ENCODE measurements at places on chromosomes 5 and 9.

DNA sequence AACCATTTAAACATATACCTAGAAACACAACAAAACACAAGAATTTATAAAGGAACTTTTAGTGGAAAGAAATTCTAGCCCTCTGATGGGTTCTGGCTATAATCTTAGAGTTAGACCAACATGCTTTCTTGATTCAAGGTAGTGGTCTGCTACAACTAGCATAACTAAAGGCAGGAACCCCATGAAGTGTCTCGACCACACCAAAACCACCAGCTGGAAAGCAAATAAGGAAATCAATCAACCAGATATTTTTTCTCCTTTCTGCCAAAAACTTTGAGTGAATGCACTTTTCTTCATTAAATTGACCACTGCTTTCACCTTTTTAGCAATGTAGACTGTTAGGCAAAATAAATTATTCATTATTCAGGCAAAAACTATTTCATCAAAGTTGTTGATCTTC is 346.4 kb downstream of the EBF1 start:
- DNase-seq = no peak

- DNase-seq = no peak
Observed at GRCh38 chr9:138040446-138041430, 163.2 kb downstream of the CACNA1B start.

DNA sequence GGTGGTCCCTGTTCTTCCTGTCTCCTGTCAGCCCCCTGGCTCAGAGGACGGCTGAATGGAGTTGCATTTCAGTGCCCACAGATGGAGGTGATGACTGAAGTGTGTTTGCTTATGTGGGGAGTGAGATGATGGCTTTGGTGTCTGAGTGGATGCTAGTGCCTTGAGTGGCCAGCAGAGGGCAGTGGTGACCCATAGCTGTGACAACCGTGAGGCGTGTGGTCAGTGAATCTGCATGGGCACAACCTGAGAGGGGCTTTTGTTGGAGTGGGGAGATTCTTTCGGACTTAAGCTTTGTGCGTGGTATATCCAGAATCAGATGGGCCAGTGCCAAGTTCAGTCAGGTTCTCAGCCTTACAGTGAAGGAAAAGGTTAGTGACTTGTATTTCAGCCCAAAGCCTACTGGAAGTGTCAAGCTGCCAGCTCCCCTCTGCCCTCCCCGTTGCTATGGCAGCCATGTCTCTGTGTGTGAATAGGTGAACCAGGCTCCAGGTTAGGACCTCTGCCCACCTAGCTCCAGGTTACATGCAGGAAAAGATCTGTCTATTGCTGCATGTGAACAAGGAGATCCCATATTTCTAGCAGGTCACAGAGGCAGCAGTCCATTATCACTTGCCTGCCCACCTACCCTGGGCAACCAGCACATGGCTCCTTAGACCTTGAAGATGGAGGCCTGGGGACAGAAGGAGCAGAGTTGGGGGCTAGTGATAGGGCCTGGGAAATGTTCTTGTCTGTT is 14.7 kb upstream of the CXXC5 start:
- DNase-seq = peak; percentile 72

DNA sequence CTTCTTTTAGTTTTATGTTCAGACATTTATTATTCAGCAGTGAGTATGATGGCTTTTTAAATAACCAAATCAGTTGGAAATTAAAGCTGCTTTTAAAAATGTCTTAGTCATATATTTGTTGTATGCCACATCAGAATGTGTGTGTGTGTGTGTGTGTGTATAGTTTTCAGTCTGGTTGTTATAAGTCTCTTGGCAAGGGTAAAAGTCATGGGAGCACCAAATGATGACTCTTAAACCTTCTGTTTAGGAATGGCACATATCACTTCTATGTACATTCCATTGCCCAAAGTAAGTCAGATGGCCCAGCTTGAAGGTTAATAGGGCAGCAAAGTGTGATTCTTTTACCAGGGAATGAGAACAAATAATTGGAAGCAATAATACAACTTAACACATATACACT is 135.9 kb downstream of the RNF180 start:
- no peak for DNase-seq

DNA sequence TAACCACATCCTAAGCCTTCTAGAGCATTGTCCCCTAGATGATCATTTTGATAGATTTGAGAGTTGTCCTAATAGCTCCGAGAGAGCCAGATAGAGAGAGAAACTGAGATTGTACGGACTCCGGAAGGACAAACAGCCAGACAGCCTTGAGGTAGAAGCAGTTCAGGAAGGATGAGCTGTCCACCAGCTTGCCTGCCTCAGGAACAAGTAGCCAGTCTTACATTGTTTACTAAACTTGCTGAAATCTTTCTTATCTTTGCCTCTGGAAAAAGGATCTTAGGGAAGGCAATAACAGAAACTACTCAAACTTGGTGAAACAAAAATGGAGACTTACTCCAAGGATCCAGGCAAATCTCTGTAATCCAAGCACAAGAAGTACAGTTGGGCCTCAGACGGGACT is 39.0 kb upstream of the SAP30L start:
- DNase-seq = no peak

DNA sequence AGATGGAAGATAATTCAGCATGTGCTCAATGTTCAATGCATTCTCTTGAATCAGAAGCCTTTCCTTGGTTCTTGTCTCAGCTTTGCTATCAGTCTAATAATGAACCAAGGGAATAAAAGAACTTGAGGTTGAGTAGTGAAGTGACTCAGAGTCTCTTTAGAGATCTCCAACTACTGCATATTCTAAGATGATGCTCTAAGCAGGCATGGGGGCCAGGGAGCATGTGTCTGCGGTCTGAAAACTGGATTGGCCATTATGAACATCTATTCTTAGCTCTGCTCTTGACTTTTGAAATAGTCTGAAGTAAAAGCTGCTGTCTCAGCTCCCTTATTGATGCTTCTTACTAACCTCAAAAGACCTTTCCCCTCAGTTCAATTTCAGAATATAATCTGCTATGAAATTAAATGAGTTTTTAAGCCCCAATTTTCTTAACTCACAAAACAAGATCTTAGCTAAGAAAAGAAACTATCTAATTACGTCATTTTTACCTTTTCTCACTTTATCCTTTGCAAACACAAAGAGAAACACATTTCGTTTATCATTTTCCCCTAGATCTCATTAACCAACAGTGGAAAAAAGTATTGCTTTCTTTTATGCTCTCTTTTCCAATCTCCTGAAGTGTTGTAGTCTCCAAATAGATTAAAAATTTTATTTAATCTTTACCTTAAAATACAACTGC is 44.8 kb downstream of the PLCXD3 start:
- no peak for DNase-seq

- DNase-seq = no peak
Observed at GRCh38 chr9:114552706-114553105, 34.9 kb upstream of the ATP6V1G1 start.

DNA sequence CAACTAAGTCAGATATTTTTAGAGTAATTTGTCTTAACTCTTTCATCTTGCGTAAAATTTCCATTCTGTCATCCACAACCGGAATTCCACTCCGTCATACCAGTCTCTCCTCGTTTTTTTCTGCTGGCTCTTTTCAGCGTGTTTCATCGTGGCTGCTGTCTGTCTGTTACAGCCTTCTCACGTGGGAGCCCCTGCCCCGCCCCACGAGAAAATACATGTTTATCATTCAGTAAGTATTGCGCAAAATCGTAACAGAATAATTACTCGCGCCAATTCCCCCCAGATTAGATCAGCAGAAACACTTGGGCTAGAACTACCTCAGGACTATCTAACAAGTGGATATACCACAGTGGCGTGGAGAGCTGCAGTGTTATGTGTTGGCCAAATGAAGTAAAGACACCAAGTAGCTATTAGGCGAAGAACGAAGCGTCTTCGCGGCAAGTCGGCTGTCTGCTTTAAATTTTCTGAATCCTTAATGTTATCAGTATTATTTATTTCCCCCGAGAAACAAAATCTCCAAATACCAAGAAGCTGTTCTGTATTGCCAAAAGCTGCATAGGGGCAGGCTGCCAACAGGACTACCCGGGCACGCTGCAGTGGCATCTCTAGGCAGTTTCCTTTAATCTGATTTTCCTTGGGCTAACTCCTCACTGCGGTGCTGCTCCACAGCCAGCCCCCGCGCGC is 566 bp upstream of the FOCAD start:
- DNase-seq = peak; percentile 73

GRCh38 chr5:9498541-9499497 is 47.1 kb downstream of the SEMA5A start:
- peak; percentile 32 for DNase-seq

GRCh38 chr9:133075925-133076630 is 14.3 kb downstream of the CEL start:
- DNase-seq = no peak

DNA sequence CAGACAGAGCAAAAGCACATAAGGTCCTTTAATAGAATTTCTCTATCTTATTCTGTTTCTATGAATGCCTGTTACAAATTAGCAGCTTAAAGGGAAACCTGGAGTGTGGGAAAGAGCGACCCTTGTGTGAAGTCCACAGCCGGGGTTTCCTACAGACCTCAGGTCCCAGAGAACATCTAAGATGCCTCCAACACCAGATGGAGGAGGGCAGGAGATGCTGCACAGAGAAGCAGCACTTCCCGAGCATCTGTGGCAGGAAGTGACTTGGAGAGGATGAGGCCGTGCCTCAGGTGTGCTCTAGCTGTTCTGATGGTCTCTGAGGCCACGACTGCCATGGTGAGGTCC is 26.8 kb downstream of the IRF1 start:
- no peak for DNase-seq

DNA sequence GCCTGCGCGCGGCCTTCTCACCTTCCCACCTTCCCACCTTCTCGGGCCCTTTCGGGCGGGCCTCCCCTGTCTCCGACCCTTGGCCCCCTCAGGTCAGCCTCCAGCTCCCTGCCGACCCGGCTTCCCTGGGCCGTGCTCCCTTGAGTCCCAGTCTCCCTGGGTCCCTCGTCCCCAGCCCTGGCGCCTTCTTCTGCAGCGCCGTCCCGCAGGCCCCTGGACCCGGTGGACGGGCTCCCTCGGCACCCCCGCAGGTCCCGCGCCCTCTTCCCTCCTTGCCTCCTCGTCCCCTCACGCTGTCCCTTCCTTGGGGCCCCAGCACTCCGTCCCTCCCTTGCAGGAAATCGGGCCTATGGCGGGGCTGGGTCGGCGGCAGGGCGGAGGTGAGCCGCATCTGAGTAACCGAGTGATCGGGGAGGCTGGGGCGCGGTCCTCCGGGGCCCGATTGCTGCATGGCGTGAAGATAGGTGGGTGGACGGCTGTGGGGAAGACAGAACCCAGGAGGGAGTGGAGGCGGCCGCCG is 7.6 kb downstream of the ARPC5L start:
- DNase-seq = no peak

GRCh38 chr5:144567421-144567780 is 396.7 kb downstream of the KCTD16 start:
- DNase-seq = no peak

DNA sequence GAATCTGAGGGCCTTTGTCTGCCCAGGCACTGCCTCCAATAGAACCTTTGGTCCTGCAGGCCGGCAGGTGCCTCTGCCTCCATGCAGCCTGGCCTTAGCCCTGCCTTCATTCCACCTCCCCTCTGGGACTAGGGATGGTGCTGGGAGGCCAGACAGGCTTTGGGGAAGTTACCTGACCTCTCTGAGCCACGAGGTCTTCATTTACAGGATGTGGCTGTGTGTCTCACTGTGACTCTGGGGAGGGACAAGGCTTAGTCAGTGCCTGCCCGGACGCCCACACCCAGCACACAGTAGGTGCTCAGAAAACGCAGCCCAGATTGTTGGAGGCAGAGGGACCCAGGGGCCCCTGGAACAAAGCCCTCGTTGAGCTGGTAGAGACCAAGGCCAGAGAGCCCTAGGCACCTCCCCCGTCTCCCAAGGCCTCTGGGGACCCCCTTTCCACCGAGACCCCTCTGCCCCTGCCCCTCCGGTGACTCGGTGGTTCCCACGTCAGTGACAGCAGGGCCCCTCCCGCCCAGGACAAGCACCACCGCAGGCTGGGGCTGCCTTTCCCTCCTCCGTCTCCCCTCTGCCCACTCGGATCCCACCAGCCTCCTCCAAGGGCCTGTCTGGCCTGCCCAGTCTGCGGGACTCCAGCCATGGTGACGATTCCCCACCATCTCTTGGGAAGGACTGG is 46.9 kb upstream of the EGFL7 start:
- DNase-seq = no peak

DNA sequence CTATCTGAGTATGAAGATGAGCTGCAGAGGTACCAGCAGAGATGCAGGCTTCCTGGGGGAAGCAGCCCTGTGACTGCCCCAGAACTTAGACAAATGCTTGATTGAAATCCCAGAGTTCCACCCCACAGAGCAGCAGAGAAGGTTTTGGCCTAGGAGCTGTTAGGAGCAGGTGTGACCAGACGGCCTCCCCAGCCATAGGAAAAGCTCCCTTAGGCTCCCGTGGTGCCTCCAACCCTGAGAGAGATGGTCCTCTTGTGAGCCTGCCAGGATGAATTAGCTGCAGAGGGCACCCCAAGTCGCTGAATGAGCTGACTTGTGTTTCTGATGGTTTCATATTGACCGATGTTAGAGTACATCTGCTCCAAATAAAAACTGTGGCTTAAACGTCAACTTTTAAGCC is 22.1 kb downstream of the NTRK2 start:
- DNase-seq = no peak

DNA sequence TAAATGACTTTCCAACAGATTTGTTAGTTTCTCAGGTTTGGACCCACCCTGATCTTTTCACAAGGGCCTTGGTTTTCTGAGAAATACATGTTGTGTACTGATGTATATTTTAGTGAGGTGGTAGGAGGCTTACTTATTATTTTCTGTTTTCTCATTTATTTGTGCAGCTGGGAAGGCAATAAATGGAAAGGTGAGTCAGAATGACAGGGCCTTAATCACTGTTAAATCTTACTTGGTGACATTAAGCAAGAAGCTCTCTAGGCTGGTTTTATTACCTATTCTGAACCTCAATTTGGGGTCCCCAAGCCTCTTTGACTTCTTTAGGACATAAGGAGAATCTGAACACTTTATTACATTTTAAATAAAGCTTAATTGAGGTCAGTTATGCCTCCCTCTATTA is 214.0 kb upstream of the DAB2 start:
- DNase-seq = no peak

- no peak for DNase-seq
Observed at GRCh38 chr9:5264219-5264595, 33.0 kb downstream of the INSL4 start.

GRCh38 chr9:13128266-13128860 is 151.1 kb downstream of the MPDZ start:
- DNase-seq = no peak

- DNase-seq = no peak
Observed at GRCh38 chr5:8869932-8870331, 675.9 kb downstream of the SEMA5A start.

DNA sequence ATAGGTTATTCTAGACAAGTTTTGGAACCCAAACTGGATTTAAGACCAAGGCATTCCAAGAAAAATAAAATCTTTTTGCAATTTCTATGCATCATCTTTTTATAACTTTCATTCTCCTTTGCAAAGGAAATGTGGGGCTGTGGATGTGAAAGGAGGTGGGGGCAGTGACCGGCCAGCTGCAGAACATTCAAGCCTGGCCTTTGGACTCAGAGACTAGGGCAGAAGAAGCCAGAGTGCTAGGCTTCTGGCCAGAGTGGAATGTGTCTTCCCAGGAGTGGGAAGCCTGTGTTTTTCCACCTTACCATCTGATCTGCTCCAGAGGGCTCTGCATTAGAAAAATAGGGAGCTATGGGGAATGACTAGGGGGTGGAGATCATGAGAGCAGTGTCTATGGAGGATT is 148.5 kb downstream of the C9orf152 start:
- DNase-seq = no peak

Measured in common myeloid progenitor, CD34-positive (primary cell).